ENCODE measurements at places on chromosomes 16 and 17.
A peak's percentile ranks its signal among the peaks of the same experiment; 100 is the strongest.

- peak; percentile 90 for DNase-seq
These were observed 701 bp upstream of the MRC2 start for GRCh38 chr17:62626719-62627218.

DNA sequence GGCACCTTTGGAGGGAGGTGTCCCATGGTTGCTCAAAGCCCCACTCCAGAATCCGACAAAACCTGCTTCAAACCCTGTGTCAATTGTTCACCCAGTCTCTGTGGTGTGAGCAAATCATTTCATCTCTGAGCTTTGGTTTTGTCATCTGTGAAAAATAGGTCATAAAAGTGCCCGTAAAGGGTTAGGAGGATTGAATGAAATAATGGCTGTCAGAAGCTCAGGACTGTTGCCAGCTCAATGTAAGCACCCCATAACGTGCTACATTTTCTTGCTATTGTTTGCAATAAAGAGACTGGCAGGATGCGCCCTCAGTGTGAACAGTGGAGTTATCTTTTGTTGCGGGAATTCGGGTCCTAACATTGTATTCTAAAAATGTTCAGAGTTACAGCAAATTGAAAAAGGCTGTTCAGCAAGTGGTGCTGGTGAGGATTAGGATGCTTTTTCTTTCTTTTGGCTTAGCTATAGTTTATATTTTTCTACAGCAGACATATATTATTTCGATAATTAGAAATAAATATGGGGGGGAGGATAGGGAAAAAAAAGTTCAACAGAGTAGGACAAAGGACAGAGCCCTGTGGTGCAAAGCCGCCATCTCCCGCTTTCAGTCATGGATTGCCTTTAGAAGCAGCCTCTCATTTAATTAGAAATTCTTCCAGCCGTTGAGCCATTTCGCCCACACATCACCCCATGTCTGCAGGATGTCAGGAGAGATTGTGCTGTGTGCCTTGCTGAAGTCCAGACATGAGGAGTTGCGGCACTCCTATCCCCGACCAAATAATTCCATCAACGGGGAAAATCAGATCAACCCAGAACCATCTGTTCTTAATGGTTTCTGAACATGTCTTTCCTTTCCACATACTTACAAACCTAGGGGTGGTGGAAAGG, 20.9 kb upstream of the PYY start:
- DNase-seq = no peak

DNA sequence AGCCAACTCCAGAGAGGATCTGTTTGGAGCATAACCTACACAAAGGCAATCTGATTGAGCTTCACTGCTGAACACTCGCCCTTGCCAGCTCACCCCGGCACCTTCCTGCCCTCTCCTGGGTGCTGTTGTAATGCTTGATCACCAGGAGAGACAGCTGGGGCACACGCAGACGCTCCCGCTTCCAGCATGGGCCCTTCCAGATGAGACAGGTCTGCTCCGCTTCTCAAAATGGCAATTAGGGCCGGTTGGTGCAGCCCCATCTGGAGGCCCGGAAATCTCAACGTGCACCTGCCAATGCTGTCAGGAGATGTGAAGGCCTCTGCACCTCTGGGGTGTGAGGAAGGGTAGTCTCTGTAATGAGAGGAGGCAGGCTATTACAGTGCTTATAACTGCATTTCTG, 206.1 kb downstream of the ABCC12 start:
- no peak for DNase-seq

GRCh38 chr17:46212634-46213435, 19.6 kb upstream of the KANSL1 start:
- peak; percentile 51 for DNase-seq

DNA sequence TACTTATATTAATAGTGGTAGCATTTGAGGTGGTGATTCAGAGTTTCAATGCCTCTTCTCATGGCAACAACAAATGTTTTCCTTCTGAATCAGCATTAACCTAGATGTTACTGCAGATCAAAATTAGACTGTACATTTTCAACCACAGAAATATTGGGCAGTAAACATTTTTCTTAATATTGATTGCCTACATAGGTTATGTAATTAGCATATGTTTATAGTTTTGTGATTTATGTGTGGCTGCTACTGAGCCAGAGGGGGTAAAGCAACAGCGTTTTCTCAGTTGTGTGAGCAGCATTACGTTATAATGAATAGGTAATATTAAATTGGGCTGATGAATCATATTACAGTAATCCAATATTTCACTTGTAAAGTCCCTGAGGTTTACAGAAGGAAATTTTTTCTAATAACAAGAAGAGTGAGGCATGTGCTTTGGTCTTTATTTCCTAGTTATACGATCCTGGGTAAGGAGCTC, 18.8 kb upstream of the BMERB1 start:
- DNase-seq = peak; percentile 37

Data from HCEC 1CT (cell line).